ENCODE measurements at places on chromosomes 3 and 15.
A peak's percentile ranks its signal among the peaks of the same experiment; 100 is the strongest.

GRCh38 chr3:134660046-134660441, 9.2 kb upstream of the KY start:
- DNase-seq: no peak

DNA sequence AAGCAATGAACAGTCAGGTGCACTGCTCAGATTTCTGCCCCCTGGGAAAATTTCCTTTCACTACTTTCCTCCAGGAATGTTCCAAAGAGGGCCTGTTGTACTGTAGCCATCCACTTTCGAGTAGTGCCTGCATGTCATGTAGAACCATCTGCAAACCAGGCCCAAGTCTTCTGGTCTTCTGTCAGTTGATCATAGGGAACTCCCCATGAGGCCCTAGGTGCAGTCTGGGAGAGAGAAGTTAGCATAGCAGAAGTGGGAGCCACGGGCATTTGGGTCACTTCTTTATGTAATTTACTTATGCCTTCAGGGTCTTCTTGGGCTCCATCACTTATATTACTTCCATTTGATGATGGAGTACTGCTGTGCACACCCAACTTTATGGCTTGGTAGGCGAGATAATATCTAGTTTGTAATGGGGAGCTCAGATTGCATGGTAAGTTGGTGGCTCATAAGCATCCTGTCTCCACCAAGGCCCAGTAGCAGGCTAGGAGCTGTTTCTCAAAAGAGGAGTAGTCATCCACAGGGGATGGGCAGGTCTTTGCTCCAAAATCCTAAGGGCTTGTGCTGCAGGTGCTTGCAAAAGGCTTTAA, 151.4 kb downstream of the NFKBIZ start:
- no peak for DNase-seq

- no peak for DNase-seq
These were observed 556.7 kb downstream of the FGF12 start for GRCh38 chr3:192170659-192171058.

- no peak for DNase-seq
These were observed 124.0 kb downstream of the KCNH8 start for GRCh38 chr3:19272296-19272695.

- DNase-seq: no peak
These were observed 114.8 kb upstream of the COL8A1 start for GRCh38 chr3:99523431-99524127.

- DNase-seq: peak; percentile 52
These were observed 72.6 kb upstream of the TNFSF10 start for GRCh38 chr3:172595664-172596393.

GRCh38 chr3:46143951-46144473, 64.1 kb downstream of the CCR1 start:
- DNase-seq: no peak

DNA sequence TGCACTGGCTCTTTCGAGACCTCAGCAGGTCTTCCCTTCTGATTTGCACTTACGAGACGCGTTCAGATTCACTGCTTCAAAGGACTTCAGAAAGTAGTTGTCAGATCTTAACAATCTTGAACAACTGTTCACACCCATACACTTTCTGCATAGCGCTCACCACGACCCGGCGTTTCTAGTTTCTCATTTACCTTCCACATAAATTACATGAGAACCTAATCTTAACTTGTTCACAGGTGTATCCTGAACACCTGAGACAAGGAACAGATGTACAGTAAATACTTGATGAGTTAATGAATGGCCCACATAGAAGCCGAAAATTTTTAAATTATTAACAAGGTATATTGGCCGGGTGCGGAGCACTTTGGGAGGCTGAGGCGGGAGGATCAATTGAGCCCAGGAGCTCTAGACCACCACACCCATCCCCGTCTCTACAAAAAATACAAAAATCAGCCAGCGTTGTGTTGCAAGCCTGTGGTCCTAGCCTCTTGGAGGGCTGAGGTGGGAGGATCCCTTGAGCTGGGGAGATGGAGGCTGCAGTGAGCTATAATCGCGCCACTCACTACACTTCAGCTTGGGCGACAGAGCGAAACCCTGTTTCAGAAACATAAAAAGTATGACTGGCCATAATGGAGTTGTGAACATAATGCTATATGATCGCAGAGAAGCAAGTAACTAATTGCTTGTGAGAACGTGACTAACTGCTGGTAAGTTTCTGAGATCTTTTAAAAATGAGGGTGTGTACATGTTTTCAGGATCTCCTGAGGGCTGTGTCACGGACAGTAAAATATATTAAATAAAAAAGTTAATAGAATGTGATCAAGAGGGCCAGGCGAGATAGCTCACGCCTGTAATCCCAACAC, 984 bp upstream of the SMARCC1 start:
- no peak for DNase-seq

DNA sequence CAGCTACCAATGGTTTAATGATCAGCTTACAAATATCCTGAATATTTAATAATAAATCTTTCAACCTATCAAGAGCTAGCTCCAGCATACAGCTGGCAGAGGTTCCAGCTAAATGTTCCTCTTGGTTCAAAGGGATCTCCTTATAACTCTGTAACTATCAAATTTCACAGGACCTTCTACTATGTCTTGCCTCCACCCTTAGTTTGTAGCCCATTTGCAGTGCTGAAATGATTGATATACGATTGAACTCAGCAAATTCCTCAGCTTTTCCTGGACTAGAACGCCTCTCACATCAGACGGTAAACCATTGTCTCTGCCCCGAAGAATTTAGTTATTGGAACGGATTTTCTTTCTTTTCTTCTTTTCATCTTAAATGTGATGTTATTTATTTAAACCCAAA, 41.5 kb downstream of the CD200R1L start:
- DNase-seq: peak; percentile 72

DNA sequence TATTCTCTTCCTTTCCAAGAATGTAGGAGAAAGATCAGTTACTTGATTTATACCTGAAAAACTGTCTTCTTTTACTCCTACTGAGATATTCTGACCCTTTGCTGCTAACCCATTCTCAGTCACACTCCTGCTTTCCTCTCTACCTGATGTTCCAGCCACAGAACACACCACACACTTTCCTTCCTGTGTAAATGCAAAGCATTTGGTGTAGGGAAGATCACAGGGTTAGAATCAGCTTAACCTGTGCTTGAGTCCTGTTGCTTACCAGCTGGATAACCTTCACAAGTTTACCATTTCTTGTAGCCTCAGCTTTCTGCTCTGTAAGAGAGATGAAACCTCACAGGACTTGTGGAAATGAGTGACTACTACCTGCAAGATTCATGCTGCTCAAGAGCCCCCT, 489.8 kb upstream of the GOLIM4 start:
- no peak for DNase-seq

DNA sequence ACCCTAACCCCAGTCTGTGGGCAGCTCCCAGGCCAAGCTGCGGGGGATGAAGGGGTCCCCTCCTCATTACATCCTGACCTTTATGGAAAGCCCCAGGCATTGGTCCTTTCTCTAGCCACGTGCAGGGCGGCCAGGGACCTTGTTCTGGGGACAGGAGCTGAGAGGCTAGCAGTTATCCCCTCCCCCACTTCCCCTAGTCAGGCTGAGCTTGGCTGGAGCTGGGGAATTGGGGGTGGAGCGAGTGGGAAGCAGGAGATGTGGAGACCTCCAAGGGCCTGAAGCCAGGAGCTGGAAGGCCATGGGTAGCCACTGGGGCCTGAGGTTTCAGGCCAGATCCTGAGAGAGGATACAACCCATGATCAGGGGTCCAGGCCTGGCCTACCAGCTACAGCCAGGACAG, 45.8 kb downstream of the DNAH1 start:
- no peak for DNase-seq

GRCh38 chr3:13424141-13424844, 4.2 kb upstream of the NUP210 start:
- DNase-seq: no peak

GRCh38 chr15:75459581-75459980, 8.1 kb upstream of the SIN3A start:
- DNase-seq: no peak

- DNase-seq: peak; percentile 77
These were observed 17.1 kb downstream of the TRAIP start for GRCh38 chr3:49839193-49839809.

DNA sequence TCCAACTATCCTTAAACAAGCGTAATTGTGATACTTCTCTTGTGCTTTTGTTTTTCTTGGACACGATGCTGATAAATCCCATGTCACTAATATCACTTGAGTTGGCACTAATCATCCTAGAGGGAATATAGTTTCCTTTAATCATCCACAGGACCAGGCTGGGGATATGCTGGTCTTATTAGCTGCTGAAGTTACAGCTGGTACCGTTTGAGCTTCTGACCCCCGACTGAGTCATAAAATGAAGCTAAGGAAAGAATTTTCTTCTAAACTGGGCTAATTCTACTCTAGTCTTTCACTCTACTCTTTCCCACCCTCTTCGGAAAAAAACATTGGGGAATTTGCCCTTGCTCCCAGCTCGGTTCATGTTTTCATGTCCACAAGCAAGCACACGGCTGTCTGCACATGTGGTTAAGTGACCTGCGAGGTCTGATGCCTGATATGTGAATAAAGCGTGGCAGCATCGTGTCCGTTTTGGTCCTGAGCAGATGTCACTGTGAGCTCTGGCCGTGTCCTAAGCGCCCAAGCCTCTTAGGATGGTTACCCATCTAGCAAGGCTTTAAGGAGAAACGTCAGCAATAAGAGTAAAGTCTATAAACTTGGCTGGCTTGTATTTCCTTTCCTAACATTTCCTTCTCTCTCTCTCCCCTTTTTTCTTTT, 223.7 kb downstream of the ITPR1 start:
- peak; percentile 81 for DNase-seq

DNA sequence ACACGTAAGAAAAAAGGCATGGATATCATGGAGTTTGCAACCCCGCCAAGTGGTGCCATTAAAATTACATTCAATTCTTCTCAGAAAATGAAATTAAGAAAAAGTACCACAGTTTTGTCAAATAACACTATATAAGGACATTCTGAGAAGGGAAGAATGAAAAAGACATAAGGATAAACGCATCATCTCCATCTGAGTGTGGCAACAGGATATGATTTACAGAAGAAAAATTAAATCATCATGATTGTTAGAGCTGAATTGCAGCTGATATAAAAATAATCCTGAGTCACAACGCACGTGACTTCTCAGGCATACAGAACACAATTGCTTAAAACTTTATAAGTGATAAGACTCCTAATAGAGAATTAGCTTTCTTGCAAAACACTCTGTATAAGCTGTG, 133.8 kb downstream of the GREM1 start:
- DNase-seq: peak; percentile 93

All from fibroblast of skin of abdomen (primary cell).